GM04504 (cell line): ENCODE measurements at places on chromosomes 3 and 15.

DNA sequence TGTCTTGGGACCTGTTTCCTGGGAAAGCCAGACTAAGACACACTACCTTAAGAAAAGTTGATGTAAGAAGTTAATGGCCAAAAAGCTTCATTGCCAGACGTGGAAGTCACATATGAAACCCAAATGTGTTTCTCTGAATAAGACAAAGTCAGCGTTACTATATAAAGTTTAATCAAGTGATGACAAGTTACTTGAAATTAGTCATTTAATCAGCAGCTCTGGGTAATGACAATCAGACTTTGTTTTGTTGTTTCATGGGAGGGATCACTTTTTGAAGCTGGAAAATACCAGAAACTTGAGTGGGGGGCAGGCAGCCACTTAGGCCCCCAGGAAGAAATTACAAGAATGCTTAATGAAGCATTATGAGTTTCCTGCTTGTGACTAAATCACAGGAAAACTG is 218.6 kb downstream of the PTPRG start:
- no peak for DNase-seq

GRCh38 chr3:197561926-197562325 is 6.2 kb upstream of the BDH1 start:
- DNase-seq, result no peak

GRCh38 chr15:47194718-47195117 is 522.6 kb upstream of the SEMA6D start:
- DNase-seq, result no peak

DNA sequence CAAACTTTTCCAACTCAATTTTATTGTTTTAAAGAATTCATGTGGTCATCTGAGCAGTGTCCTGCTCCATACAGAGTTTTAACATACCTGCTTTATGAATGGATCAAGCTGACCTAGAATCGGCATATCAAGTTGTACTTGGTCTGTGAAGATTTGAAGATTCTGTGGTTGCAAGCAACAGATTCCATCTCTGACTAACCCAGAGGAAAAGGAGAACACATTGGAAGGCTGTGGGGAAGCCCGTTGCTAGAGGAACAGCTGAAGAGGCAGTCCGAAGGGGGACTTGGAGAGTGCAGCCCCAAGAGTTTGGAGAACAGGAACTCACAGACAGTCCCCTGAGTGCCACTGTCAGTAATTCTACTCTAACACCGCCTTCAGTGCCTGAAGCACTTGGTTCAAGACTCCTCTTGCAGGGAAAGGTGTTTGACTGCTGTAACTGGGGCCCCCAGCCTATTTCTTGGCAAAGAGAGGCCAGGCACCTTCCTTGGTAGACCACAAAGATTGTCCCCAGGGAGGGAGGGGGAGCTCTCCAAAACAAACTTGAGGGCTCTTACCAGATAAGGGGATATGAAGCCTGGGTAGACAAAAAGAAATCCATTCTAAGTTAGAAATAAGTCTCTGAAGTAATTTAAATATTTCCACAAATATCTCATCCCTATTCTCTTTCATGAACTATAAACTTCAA is 88.8 kb downstream of the LARS2 start:
- no peak for DNase-seq

DNA sequence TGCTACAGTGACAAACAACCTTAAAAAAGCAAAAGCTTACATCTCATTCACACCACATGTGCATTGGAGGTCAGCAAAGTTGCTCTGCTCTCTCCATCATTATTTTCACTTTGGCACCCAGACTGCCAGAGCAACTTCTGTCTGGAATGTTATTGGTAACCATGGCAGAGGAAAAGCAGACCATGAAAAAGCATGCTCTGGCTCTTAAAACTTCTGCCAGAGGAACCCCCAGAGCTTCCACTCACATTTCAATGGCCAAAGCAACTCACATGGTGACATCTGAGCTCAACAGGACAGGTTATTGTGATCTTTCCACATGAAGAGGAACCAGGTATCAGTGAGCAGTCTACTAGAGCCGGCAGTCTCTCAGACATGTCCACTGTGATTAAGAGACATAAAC is 21.9 kb upstream of the FRMD5 start:
- DNase-seq, result no peak

DNA sequence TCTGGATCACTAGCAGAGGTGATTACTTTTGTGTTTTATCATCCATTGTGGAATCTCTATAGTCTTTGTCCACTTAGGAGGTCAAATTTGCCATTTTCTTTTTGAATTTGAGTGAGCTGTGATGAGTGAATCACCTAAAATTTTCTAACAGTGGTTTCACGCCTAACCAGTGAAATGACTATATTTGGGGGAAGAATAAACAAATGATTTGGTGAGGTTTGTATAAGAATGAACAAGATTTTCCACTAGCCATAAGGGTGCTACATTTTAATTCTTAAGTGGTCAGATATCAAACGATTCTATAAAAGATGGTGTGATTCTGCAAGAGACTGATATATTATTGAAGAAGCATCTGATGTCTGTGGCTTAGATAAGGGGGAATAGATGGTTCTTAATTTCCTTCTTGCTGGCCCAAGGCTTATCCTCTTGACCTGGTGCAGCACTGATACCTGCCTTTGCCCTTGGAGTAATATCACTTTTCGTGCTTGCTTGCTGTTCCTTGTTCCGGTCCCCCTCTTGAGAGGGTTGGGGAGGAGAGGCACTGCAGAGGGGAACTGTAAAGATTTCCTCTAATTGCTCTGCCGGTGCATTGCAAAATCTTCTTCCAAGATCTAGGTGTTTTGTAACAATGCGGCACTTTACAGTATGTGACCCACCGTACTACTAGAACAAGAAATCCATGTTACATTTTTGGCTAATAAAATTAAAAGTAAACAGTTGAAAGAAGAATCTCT is 14.5 kb downstream of the C3orf20 start:
- no peak for DNase-seq

GRCh38 chr3:140914384-140914945 is 27.2 kb upstream of the SLC25A36 start:
- no peak for DNase-seq

DNA sequence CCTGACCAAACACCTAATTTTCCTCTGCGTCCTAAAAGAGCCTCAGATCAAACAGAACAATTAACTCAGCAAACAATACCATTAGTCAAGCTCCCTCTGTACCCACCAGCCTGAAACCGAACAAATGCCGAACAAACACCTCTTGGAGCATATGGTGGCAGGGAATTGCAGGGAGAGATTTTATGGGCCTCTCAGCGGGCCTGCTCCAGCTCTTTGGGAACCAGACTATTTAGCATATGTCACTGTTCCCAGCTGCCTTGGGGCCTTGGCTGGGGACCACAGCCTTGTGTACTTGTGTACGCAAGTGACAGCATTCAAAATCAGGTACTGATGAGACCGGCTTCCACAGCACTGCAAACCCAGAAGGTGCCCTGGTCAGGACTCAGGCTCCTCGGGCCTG is 388.8 kb upstream of the PPP2R3A start:
- DNase-seq, result no peak

DNA sequence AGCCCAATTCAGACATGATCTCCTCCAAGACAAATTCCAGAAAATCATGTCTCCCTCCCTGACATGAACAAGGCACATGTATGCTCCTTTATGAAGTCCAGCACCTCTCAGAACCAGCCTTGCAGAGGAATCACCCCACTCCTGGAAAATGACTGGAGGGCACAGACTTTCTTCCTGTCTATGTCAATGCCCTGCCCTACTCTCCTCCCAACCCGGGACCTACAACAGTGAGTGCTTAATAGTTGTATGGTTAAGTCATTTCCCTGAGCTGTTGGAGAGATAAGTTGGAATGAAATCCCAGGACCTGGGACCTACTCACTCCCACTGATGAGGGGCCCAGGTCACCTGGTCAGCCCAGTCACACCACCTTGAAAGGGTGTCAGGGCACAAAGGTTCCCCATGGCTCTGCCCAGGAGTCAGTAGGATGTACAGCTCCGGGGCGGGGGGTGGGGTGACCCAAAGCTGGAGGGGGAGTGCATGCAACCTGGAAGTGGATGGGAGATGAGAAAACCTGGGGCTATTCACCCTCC is 80.1 kb upstream of the HERC1 start:
- DNase-seq, result no peak

GRCh38 chr3:142888481-142889211 is at the start of gene PCOLCE2:
Gene PCOLCE2, minus strand, starts transcription at chr3:142889083. Its CDS starts 187 bp downstream, at chr3:142888896.
- no peak for DNase-seq

- no peak for DNase-seq
Measured at GRCh38 chr3:62558549-62559112, 185.3 kb upstream of the FEZF2 start.

GRCh38 chr3:175247629-175248028 is 388.5 kb downstream of the NAALADL2 start:
- no peak for DNase-seq

- no peak for DNase-seq
Measured at GRCh38 chr3:1696669-1697275, 401.9 kb upstream of the CNTN4 start.

- DNase-seq, result peak; percentile 27
Measured at GRCh38 chr3:135905058-135905724, 60.3 kb upstream of the PPP2R3A start.

DNA sequence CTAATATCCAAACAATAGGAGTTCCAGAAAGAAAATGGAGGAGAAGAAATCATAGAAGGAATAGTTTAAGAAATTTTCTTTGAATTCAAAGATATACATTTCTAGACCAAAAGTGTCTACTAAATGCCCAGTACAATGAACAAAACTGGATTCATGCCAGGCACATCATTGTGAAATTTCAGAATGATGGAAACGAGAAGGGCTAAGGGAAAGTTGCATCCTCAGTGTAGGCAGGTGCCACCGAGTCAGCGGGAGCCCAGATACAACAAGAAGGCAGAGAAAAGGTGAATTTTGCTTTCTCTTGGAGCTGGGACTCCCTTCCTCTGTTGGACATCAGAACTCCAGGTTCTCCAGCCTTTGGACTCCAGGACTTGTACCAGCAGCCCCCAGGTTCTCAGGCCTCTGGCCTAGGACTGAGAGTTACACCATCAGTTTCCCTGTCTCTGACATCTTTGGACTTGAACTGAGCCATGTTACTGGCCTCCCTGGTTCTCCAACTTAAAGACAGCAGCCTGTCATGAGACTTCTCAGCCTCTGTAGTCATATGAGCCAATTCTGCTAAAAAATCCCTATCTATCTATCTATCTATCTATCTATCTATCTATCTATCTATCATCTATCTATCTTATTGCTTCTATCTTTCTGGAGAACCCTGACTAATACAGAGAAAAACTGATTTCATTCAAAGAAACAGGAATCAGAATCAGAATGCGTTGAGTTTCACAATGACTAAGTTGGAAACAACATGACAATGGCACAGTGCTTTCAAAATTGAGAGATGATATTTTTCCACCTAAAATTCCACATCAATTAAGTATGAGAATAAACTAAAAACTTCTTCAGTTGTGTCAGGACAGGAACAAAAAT is 207.7 kb downstream of the FAM43A start:
- DNase-seq, result no peak

DNA sequence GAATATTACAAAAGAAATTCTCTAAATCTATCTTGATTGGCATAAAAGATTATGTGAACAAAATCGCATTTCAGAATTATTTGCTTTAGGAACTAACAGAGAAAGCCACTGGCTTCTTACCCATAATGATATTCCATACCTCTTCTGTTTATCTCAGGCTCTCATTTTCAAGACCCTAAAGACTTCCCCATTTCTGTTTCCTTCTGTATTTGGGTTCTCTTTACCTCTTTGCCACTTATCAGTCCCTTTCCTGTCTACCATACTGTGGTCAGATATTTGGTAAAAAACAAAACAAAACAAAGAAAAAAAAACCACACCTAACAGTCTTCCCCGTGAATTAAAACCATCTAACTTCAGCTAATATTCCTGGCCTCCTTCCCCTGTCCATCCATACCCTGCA is 108.5 kb downstream of the LRRC28 start:
- no peak for DNase-seq
